ENCODE measurements at places on chromosomes 5 and 9.

DNA sequence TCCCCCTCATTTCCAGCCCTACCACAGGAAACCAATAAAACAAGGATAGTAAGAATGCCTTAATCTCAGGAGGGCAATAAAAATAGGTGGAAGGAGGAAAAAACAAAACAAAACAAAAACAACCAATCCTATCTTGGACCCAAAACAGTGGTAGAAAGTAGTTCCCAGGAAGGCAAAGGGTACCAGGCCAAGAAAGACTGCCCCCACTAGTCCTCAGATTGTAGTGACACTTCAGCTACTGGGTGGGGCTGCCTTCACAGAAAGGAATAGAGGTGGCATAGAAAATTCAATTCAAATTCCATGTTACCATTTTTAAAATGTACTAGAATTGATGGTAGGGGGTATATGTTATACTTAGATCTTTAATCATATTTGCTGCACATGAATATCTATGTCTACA, 59.3 kb downstream of the DPYSL3 start:
- no peak overlapping the region for H3K4me3 ChIP-seq
- peaks cover 20% of the 10 kb centered on the region for H3K4me1 ChIP-seq
- no peak for DNase-seq
- no peak overlapping the region for H3K27ac ChIP-seq
- H3K27me3 ChIP-seq: no peaks in the 10 kb centered on the region

- no peaks in the 10 kb centered on the region for H3K36me3 ChIP-seq
- no peaks in the 10 kb centered on the region for H3K4me1 ChIP-seq
- no peak for DNase-seq
- no peak overlapping the region for H3K4me3 ChIP-seq
- H3K27ac ChIP-seq: no peak overlapping the region
Observed at GRCh38 chr5:1394881-1395860, 50.1 kb downstream of the SLC6A3 start.

DNA sequence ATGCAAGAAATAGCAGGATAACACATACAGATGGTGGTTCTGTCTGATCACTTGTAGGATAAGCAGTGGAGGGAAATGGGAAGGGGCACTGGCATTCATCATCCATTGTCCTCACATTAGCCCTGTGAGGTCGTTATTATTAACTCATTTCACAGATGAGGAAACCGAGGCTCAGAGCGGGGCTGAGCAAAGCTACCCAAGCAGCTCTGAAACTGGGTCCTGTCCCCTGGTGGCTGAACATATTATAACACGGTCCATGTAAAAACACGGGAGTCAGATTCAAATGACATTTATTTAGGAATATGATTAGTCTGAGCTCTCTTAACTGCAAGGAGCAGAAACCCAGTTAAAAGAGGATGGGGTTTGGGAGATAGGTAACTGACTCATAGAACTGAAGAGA, 43.1 kb downstream of the HRH2 start:
- no peaks in the 10 kb centered on the region for H3K4me1 ChIP-seq
- DNase-seq: no peak
- no peak overlapping the region for H3K4me3 ChIP-seq
- H3K36me3 ChIP-seq: no peaks in the 10 kb centered on the region

GRCh38 chr5:127839072-127839471, 135.9 kb downstream of the CCDC192 start:
- H3K4me1 ChIP-seq: peaks cover 8% of the 10 kb centered on the region
- no peak for DNase-seq
- no peaks in the 10 kb centered on the region for H3K36me3 ChIP-seq
- H3K4me3 ChIP-seq: no peak overlapping the region
- H3K27me3 ChIP-seq: no peaks in the 10 kb centered on the region

GRCh38 chr9:109449036-109449798, 48.9 kb downstream of the PTPN3 start:
- H3K27me3 ChIP-seq: no peaks in the 10 kb centered on the region
- no peak overlapping the region for H3K4me3 ChIP-seq
- H3K4me1 ChIP-seq: peaks cover 22% of the 10 kb centered on the region
- H3K36me3 ChIP-seq: no peaks in the 10 kb centered on the region
- H3K27ac ChIP-seq: no peak overlapping the region

GRCh38 chr5:122385808-122386207, 73.8 kb downstream of the SNCAIP start:
- H3K4me1 ChIP-seq: no peaks in the 10 kb centered on the region
- no peak overlapping the region for H3K4me3 ChIP-seq
- DNase-seq: peak; percentile 45
- no peaks in the 10 kb centered on the region for H3K36me3 ChIP-seq
- H3K27ac ChIP-seq: no peak overlapping the region

DNA sequence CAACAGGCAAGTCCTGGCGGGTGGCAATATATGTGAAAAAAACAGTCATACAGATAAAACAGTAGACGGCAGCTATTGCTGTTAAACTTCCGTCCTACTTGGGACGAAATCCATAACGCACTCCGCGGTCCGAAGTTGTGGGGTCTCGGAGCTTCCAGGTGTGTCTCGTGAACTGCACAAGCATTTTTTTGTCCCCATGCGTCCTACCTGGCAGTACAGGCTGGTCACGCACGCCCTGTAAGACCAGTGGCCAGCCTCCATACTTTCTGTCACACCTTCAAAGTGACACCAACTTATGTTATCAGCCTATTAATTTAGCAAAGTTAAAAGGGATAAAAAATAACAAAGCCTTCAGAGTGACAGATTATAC, 51.3 kb downstream of the TGFBI start:
- no peak overlapping the region for H3K27ac ChIP-seq
- H3K4me3 ChIP-seq: peak overlapping the region; percentile 44
- H3K27me3 ChIP-seq: no peaks in the 10 kb centered on the region
- H3K36me3 ChIP-seq: no peaks in the 10 kb centered on the region
- DNase-seq: no peak
- H3K4me1 ChIP-seq: no peaks in the 10 kb centered on the region

DNA sequence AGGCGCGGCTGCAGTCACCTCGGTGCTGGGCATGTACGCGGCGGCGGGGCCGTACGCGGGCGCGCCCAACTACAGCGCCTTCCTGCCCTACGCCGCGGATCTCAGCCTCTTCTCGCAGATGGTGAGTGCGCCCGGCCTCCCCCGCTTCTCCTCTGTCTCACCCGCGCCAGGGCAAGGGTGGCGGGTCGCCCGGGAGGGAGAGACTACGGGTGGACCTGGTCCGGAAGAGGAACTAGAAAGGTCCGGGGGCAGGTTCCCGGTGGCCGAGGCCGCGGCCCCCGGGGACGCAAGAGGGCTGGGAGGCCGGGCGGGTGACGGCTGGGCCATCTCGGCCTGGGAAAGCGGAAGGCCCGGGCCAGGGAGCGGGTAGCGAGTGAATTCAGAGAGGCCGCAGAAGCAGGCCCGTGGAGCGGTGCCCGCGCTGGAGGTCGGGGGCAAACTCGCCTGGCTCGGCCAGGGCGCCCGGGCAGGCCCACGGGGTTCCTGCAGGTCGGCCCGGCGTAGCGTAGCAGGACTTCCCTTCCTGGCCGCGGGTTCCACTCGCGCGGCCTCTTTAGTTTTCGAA, 711 bp downstream of the IRX1 start:
- H3K27ac ChIP-seq: peak overlapping the region; percentile 78
- H3K27me3 ChIP-seq: 0 out of 2 replicates have a peak, but pooled peaks cover 4% of the 10 kb centered on the region
- no peaks in the 10 kb centered on the region for H3K36me3 ChIP-seq
- DNase-seq: peak; percentile 78

GRCh38 chr5:90911169-90911568, 352.6 kb downstream of the ADGRV1 start:
- H3K4me3 ChIP-seq: no peak overlapping the region
- H3K27me3 ChIP-seq: no peaks in the 10 kb centered on the region
- no peaks in the 10 kb centered on the region for H3K36me3 ChIP-seq
- no peak for DNase-seq

- no peak overlapping the region for H3K4me3 ChIP-seq
- H3K4me1 ChIP-seq: no peaks in the 10 kb centered on the region
- no peak overlapping the region for H3K27ac ChIP-seq
- no peaks in the 10 kb centered on the region for H3K27me3 ChIP-seq
- no peak for DNase-seq
Observed at GRCh38 chr5:33129309-33129708, 311.5 kb upstream of the TARS1 start.

DNA sequence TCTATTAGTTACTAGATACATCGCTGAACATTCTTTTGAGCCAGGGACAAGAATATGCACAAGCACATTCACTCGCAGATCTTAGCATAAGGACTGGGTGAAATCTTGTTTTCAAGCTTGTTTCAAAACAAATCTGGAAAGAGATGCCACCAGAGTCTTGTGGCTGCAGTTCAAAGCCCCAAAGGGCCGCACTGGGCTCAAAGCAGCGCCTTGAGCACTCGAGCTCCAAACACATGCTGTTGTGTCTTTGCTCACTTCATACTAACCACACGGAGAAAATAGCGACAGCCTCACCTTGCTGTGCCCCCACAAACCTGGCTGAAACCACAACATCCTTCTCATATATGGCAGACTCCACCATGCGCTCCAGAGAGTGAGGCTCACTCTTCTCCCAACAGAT, 34.2 kb upstream of the IL7R start:
- no peaks in the 10 kb centered on the region for H3K27me3 ChIP-seq
- no peak for DNase-seq
- H3K36me3 ChIP-seq: no peaks in the 10 kb centered on the region
- H3K4me3 ChIP-seq: no peak overlapping the region

- no peak for DNase-seq
- H3K27ac ChIP-seq: no peak overlapping the region
- no peak overlapping the region for H3K4me3 ChIP-seq
- H3K4me1 ChIP-seq: no peaks in the 10 kb centered on the region
Observed at GRCh38 chr5:159678657-159679392, 237.5 kb upstream of the ADRA1B start.

- peaks cover 18% of the 10 kb centered on the region for H3K4me1 ChIP-seq
- no peak overlapping the region for H3K4me3 ChIP-seq
- no peak overlapping the region for H3K27ac ChIP-seq
- H3K27me3 ChIP-seq: no peaks in the 10 kb centered on the region
- peaks cover 13% of the 10 kb centered on the region for H3K36me3 ChIP-seq
Observed at GRCh38 chr9:130132746-130133145, 39.5 kb upstream of the NCS1 start.

GRCh38 chr5:88808153-88808552, 74.8 kb downstream of the MEF2C start:
- DNase-seq: no peak
- H3K4me3 ChIP-seq: no peak overlapping the region
- no peak overlapping the region for H3K27ac ChIP-seq
- H3K36me3 ChIP-seq: no peaks in the 10 kb centered on the region
- no peaks in the 10 kb centered on the region for H3K4me1 ChIP-seq

GRCh38 chr9:131087354-131087893, 8.9 kb upstream of the AIF1L start:
- no peaks in the 10 kb centered on the region for H3K36me3 ChIP-seq
- DNase-seq: no peak
- H3K4me1 ChIP-seq: no peaks in the 10 kb centered on the region
- no peak overlapping the region for H3K27ac ChIP-seq
- H3K27me3 ChIP-seq: no peaks in the 10 kb centered on the region
- H3K4me3 ChIP-seq: no peak overlapping the region

- H3K36me3 ChIP-seq: no peaks in the 10 kb centered on the region
- no peak overlapping the region for H3K4me3 ChIP-seq
- DNase-seq: peak; percentile 38
- 0 out of 2 replicates have a peak, but pooled peaks cover 7% of the 10 kb centered on the region for H3K4me1 ChIP-seq
Observed at GRCh38 chr5:109399092-109399759, 10.5 kb downstream of the PJA2 start.

GRCh38 chr9:2234371-2234893, 219.3 kb downstream of the SMARCA2 start:
- H3K27ac ChIP-seq: no peak overlapping the region
- H3K4me3 ChIP-seq: no peak overlapping the region
- H3K36me3 ChIP-seq: no peaks in the 10 kb centered on the region
- H3K4me1 ChIP-seq: peaks cover 27% of the 10 kb centered on the region
- DNase-seq: peak; percentile 63

DNA sequence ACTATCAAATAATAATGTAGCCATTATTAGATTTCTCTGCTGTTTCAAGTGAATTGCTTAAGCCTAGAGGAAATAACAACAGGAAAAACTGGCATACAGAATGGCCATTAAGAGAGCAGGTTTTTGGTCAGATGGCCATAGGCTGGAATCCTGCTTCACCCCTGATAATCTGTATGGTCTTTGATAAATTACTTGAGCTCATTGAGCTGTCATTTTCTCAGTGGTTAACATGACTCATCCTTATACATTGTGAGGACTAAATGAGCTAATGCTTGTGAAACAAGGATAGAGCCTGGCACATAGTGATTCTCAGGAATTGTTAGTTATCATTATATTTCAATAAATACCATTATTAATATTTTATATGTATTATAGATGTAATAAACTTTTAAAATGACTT, 516.5 kb downstream of the KIF4B start:
- no peak overlapping the region for H3K4me3 ChIP-seq
- DNase-seq: no peak
- H3K36me3 ChIP-seq: no peaks in the 10 kb centered on the region
- H3K27me3 ChIP-seq: no peaks in the 10 kb centered on the region

- no peaks in the 10 kb centered on the region for H3K27me3 ChIP-seq
- peaks cover 15% of the 10 kb centered on the region for H3K36me3 ChIP-seq
- no peak overlapping the region for H3K4me3 ChIP-seq
Observed at GRCh38 chr5:80796846-80797245, 142.1 kb upstream of the DHFR start.

DNA sequence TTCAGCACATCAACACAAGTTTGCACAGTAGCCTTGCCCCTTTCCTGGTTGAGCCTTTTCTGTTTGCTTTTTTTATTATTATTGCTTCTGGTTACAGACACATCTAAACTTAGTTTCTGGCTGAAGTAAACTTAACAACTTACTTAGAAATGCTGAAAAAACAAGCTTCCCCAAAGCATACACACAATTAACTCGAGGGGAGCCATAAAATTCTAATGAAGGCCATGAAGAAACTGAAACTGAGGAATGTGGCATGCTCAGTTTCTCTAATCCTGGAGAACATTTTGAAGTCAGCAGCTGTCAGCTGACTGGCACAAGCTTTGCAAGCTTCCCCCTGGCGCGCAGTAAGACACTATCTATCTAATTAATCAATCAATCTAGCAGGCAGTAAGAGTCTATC, 3.7 kb downstream of the MYO10 start:
- H3K4me1 ChIP-seq: peaks cover 25% of the 10 kb centered on the region

DNA sequence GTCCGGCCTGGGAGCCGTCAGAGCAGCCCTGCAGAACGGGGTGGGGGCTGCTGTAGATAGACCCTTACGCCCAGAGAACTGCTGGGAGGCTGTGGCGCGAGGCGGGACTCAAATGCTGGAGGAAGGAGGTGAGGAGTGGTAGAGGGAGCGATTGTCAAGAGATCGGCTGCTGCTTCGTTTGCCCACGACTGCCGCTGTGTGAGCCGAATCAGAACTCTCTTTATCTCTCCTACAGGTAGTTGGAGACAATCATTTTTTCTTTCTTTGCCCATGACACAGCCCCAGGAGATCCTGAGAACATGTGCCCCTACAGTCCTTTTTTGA, 456 bp downstream of the ZNF79 start:
- H3K4me3 ChIP-seq: peak overlapping the region; percentile 91
- peaks cover 9% of the 10 kb centered on the region for H3K36me3 ChIP-seq
- H3K27ac ChIP-seq: peak overlapping the region; percentile 75
- H3K27me3 ChIP-seq: no peaks in the 10 kb centered on the region
- H3K4me1 ChIP-seq: peaks cover 11% of the 10 kb centered on the region
- no peak for DNase-seq

DNA sequence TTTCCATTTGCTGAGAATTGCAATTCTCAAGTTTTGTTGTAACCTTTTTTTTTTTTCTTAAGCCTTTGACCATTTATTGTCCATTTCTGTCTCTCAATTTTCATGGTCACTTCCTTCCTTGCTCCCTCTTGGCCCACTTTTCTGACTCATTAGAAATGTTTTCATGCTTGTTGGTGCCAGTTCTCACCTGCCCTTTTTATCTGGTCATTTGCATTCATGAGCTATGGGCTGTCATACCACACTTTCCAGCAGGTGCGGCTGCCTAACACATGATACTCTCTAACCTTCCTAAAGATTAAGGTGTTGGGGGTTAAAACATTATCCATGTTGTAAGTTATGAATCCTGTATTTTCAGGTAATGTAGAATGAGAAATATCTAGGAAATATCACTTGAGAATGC, 150.5 kb upstream of the TLX3 start:
- H3K27me3 ChIP-seq: no peaks in the 10 kb centered on the region
- H3K4me1 ChIP-seq: peaks cover 28% of the 10 kb centered on the region
- no peak for DNase-seq
- no peaks in the 10 kb centered on the region for H3K36me3 ChIP-seq
